GM13977 (cell line): ENCODE measurements at places on chromosomes 3 and 15.

GRCh38 chr3:24048843-24049242, 103.8 kb downstream of the NR1D2 start:
- no peak for DNase-seq

- DNase-seq: no peak
These were observed 38.4 kb downstream of the SPSB4 start for GRCh38 chr3:141089339-141090152.

GRCh38 chr15:34436126-34436955, 1.3 kb downstream of the GOLGA8A start:
- DNase-seq: peak; percentile 20

- peak; percentile 33 for DNase-seq
These were observed 121.5 kb upstream of the TSC22D2 start for GRCh38 chr3:150286390-150287147.

DNA sequence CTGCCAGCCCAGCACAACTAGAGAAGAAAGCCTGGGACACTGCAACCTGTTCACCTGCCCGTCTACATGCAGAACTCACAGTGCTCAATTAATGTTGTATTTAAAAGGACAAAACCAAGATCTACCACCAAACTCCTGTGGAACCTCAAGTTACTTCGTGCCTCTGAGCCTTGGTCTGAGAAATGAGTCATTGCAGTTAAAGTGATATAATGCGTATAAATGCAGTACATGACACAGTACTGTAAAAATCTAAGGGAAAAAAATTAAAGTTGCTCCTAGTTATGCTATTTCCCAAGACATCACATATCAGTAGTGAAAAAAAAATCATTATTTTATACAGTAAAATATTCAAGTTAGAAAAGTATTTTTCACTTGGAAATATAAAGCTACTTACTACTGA, 138.9 kb downstream of the ZIC4 start:
- DNase-seq: no peak
